ENCODE measurements at places on chromosomes 4 and X.

- DNase-seq, result no peak
These were observed 13.0 kb upstream of the SLC16A2 start for GRCh38 chrX:74408304-74408703.

DNA sequence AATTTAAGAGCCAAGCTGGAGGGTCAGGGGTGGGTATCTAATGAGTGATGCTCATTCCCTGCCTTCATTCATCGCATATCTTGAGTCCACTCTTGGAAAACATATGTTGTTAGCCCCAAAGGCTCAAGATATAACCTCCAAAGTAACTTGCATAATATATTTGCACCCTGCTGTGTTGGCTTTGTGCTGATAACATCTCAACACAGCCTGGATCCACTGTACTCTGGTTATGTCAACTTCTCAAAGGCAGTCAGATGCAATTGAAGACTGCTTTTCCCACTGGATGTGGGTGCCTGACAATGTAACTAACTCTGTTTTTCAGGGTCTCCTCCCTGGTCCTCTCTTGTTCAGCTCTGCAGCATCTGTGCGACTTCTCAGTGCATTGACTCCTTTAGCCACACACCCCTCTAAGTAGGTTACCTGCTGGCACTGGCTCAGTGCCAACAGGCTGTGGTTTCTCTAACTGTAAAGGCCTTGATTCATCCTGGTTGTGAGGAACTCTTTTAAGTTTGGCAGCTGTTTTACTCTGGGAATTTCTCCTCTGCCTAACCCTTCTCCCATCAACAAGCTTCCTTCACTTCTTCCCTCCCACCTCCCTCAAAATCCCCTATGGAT is 28.1 kb downstream of the SLC16A2 start:
- DNase-seq, result peak; percentile 90

- peak; percentile 66 for DNase-seq
These were observed 3.5 kb upstream of the SLIT2 start for GRCh38 chr4:20248155-20248558.

DNA sequence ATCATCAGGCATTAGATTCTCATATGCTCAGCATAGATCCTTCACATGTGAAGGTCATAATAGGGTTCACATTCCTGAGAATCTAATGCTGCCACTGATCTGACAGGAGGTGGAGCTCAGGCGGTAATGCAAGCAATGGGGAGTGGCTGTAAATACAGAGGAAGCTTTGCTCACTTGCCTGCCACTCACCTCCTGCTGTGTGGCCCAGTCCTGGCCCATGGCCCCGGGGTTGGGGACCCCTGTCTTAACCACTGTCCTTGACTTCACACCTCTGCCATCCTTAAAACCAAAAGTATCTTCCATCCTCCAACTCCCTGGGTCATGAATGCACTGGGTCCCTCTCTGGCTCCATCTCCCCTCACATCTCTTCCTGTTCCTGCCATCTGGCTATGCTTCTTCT is 129.1 kb downstream of the HMX1 start:
- no peak for DNase-seq

GRCh38 chr4:138576684-138577083 is 334.5 kb upstream of the SLC7A11 start:
- DNase-seq, result no peak

GRCh38 chrX:102515975-102516941 is at the start of gene TMSB15A:
TMSB15A (minus strand) TSS chrX:102516739.
- peak; percentile 88 for DNase-seq

DNA sequence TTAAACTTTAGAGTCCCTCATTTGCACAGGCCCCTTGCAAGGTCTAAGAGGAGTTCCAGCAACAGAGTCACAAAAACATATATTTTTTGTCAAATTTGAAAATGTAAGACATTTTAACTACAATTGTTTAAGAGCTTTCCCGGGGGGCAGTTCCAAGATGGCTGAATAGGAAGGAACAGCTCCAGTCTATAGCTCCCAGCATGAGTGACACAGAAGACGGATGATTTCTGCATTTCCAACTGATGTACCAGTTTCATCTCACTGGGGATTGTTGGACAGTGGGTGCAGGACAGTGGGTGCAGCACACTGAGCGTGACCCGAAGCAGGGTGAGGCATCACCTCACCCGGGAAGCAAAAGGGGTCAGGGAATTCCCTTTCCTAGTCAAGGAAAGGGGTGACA is 71.4 kb upstream of the NMU start:
- peak; percentile 9 for DNase-seq

GRCh38 chrX:68534691-68535090 is 35.8 kb downstream of the YIPF6 start:
- DNase-seq, result no peak

DNA sequence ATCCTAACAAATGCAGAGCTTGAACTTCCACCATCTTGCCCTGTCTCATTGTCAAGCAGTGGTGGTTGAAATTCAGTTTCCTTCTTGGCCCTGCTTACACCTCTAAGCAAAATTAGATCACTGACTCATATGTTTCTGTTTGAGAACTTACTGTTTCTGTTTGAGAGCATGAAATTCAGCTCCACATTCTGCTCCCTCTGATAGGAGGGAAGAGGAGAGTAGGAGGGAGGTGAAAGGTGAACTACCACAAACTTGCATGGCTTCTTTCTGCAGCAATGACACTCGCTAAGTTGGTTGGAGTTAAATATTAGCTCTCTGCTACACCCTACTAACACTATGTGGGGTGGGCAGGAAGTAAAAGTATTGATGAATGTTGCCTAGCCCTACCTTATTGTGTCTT is 117.8 kb upstream of the EDA2R start:
- DNase-seq, result no peak

All from SJCRH30 (cell line).